ENCODE measurements at places on chromosomes 7 and 10.

GRCh38 chr10:17510242-17510908 lies 56.0 kb upstream of the ST8SIA6 start:
- DNase-seq: no peak

GRCh38 chr10:21456160-21456559 lies 69.3 kb downstream of the SKIDA1 start:
- no peak for DNase-seq

DNA sequence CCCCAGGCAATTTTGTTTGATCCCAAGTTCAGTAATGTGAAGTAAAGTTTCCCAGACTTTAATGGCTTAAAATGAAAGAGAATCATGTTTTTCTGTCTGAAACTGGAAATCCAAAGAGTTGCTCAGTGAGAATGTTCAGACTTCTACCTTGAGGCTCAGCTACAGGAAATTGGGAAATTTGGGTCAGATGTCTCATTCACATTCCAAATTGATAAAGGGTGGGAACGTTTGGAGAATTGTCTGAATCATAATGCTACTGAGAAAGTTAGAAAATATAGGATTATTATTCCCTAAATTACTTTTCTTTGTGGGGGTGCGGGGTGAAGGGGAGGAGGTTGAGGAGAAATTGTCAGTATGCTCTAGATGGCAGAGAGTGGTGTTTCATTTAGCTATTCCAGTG lies 773.9 kb downstream of the LRMDA start:
- no peak for DNase-seq

GRCh38 chr7:133613250-133613790 lies 360.4 kb downstream of the EXOC4 start:
- no peak for DNase-seq

DNA sequence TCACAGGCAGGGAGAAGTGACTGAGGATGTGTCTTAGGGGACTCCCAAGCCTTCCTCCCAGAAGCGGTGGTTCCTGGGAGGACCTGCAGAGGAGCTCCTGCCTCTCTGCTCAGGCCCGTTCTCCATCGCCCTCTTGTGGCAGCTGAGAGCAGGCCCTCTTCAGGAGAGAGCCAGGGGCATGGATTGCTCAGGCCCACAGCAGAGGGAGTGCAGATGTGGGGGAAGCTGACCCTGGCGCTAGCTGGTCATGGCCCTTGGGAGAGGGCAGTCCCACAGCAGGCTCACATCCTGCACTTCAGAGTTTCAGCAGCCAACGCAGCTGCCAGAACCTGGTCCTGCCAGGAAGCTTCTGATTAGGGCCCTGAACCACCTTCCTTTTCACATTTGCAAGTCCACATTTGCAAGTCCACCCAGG lies 94.8 kb upstream of the TARP start:
- DNase-seq: peak; percentile 57

- DNase-seq: no peak
Observed at GRCh38 chr10:12819656-12820055, 181.9 kb downstream of the CCDC3 start.

- DNase-seq: no peak
Observed at GRCh38 chr7:93923296-93923695, 1.8 kb downstream of the GNG11 start.

- DNase-seq: no peak
Observed at GRCh38 chr7:141748396-141748795, 10.2 kb downstream of the SSBP1 start.

DNA sequence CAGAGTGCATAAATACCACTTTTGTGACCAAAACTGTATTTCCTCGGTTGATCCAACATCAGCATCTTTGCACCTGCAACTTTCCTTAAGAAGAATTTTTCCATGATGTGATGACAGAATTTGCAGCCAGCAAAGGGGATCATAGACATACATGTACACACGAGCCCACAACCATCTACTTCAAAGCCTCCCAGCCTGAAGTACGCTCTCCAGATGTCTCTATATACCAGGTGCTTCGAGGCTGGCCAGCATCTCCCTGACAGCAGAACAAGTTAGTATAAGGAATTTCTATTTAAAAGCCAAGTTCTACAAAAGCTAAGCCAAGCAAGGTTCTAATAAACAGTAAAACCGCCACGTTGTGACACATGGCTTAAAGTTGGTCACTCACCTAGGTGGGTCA lies 328.5 kb downstream of the KCNMA1 start:
- no peak for DNase-seq

GRCh38 chr10:82609845-82610244 lies 734.9 kb downstream of the NRG3 start:
- DNase-seq: no peak

DNA sequence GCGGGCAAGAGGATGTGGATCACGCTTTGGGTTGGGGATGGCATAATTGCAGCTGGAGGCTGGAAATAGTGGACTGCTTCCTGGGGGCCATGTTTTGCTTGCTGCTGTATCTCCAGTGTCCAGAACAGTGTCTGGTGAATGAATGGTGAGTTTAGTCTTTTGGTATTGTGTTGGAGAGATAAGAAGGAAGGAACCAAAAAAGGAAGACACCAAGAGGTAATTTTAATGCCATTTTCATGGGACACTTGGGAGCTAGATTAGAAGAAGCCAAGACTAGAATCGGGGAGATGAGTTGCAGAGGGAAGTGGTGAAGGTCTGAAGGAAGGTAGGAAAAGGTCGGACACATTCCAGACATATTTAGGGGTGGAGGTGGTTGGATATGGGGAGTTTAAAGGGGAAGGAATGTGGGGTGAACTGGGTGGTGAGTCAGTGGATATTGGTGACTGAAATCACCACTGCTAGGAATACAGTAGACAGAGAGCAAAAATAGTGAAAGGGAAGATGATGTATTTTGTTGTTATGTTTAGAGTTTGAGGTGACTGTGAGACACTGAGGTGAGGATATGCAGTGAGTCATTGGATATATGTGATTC lies 76.7 kb downstream of the CCNY start:
- no peak for DNase-seq

DNA sequence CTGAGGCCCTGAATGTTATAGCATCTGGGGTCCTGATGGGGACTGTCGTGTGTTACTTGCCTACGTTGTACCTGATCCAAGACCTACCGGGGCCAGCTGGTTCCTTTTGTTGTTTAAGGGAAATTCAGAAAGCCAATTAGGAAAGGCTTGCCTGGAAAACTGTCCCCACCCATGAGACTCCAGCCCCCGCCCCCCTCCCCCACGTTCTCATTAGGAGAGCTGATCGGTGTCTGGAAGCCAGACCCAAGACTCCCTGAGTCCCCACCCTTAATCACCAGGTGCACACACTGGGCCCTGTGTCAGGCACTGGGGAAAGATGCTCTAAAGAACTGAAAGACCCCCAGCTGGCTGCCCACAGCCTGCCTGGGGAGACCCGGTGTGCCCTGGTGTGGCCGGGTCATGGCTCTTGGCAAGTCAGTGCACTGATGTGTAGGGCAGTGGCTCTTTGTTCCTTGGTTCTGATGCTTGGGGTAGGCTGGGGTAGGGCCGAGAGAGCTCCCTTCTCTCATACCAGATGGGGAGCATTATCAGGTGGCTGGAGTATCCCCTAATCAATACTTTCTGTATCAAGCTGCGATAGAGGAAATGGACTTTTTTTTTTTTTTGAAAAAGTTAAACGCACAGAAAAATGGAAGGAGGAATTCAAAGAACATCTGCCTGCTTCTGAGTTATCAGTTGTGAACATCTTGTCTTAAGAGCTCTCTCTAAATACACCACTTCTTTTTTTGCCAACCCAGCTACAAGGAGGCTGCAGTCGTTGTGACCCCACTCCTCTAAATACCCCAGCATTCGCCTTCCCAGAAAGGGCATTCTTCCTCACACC lies 16.9 kb downstream of the TSPAN15 start:
- DNase-seq: no peak

- no peak for DNase-seq
Observed at GRCh38 chr10:49605216-49605938, 4.7 kb upstream of the SLC18A3 start.

- DNase-seq: no peak
Observed at GRCh38 chr10:23585666-23586065, 146.8 kb downstream of the OTUD1 start.

DNA sequence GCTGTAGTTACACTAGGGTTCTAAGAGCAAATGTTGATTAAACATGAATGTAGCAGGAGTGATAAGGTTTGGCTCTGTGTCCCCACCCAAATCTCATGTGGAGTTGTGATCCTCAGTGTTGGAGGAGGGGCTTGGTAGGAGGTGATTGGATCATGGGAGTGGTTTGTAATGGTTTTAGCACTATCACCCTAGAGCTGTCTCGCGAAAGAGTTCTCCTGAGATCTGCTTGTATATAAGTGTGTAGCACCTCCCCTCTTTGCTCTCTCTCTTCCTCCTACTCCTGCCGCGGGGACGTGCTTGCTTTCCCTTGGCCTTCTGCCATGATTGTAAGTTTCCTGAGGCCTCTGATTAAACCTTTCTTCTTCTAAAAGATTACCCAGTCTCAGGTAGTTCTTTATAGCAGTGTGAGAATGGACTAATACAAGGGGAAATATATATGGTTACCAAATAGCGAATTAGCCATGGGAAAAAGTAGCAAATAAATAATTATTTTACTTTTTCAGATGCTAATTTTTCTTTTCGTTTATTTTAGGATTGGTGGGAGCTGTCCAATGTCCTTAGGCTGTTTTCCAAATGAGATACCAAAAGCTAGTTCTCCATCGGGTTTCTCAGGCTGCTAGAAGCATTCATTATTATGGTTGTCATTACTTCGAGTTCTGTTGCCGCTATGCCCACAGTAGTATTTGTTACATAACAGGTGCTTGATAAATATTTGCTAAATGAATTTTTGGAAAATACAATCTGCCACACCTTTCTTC lies 58.7 kb downstream of the PTEN start:
- DNase-seq: no peak

GRCh38 chr7:30688718-30689221 lies 6.5 kb upstream of the CRHR2 start:
- no peak for DNase-seq

DNA sequence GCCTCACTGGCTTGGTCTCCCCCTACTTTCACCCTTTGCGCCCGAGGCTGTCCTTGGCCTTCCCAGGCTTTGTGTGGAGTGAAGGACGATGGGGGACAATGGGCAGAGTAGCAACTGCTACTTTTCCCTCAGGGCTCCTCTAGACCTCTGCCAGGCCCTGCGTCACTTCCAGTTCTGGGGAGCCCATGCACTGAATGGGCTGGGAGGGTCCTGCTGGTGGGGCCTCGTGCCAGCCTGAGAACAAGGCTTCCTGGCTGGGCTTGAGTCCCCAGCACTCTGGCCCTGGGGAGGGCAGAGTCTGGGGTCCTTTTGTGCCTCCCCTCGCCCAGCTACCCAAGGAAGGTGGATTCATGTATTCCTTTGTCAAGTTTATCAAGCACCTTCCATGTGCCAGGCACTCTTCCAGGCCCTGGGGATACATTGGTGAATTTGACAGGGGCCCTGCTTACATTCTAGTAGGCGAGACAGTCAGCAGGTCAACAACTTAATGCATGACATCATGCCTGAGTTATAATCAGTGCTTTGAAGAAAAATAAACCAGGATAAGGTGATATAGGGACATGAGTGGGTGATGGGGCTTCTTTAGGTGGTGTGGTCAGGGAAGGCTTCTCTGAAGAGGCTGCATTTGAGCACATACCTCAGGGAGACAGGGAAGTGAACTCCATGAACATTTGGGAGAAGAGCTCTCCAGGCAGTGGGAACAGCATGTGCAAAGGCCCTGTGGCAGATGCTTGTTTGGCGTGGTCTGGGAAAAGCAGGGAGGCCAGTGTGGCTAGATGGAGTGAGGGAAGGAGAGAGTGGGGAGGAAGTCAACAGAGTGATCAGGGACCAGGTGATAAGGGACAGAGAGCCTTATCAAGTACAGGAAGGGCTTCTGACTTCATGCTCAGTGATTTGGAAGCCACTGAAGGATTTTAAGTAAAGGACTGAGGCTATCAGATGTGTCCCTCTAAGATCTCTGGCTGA lies 14.1 kb downstream of the ZMIZ1 start:
- DNase-seq: no peak

DNA sequence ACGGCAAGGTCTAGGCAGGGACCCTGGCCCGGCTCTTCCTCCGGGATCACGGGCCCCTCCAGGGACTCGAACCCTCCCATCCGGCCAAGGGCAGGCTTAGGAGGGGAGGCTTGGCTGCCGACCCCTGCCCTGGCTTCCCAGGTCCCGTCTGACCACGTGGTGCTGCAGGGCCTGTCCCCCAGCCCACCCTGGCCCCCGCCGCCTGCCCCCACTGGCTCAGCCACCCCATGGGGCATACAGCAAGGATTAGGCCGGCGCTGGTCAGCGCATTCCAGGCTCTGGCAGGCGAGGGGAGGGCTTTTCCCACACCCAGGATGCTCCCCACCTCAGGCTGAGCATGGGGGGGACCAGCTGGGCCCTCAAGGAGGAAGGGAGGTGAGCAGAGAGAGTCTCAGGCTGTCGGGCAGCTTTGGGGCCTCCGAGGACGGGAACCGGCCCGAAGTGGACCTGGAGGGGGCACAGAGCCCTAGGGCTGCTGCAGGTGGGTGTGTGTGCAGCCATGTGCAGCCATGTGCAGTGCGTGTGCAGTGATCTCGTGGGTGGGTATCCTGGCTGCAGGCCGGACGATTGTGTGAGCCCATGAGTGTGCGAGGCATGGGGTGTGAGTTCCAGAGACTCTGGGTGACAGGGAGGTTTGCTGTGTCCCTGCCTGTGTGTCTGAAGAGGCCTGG lies 713 bp upstream of the GRIFIN start:
- no peak for DNase-seq

DNA sequence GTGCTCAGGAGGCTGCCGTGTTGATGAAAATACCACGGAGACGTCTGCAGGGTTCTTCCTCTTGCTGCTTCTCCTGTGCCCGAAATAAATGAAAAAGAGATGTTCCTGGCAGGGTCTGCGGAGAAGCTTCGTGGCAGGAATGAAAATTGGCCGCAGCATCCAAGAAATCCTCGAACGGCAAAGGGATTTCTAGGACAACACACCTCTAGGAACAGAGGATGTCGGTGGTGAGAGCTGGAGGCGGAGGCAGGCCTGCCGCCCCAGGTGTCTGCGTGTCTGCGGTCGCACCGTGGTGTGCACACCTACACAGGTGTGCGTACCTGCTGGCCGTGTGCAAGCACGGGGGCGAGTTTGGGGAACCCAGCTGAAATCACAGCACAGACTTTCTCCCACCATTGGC lies 43.4 kb downstream of the TMEM130 start:
- DNase-seq: no peak

DNA sequence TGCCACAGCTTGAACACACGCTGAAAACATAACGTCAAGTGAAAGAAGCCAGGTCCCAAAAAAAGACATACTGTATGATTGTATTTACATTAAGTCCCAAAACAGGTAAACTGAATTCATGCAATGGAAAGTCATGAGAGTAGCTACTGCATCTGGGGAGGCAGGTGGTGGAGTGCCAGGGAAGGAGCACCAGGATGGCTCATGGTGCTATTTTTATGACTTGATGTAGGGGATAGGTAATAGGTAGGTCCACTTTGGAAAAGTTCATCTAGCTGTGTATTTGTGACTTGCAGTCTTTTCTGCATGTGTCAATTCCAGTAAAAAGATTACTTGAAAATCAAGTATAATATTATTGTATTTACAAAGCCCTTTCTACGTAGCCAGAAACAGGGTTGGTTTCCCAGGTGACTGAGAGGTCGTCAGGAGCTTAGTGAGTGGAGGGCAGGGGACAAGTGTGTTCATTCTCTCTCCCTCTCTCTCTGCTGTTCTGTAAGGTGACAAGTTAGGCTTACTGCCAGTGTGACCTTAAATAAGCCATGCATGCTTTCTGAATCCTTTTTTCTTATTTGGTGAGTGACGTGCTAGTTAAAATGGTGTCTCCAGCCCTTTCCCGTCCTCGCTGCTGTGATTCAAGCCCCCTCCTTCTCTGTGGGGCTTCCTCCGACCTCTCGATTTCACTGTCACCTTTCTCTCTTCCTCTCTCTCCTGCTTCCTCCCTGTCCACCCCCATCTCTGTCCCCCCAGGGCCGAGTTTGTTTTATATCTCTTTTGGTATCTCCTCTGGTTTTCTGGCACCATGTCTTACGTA lies 9.4 kb upstream of the PRKCQ start:
- DNase-seq: no peak

Measured in stimulated activated CD4-positive, alpha-beta T cell treated with anti-CD3 and anti-CD28 coated beads, Interleukin-1b, Interleukin-23, amount 100 ng/mL, for 4 hours (primary cell).